Renal cortical epithelial cell (primary cell): ENCODE measurements at places on chromosomes 6 and 20.
A peak's percentile ranks its signal among the peaks of the same experiment; 100 is the strongest.

DNA sequence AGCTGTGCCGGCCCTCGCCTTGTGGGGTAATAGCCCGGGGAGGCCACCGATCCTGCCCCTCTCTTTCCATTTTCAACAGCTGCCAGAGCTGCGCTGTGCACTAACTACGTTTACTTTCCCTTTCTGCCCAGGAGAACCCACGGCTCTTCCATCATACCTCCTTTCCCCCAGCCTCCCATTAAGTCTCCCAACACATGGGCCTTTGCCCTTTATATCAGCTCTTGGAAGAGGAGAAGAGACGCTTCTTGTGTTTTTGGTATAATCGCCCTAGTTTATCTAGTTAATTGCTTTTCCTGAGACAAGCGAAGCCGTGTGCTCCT, 637 bp downstream of the UBR2 start:
- peak; percentile 28 for DNase-seq

- DNase-seq, result no peak
Observed at GRCh38 chr20:8124639-8125038, 7.4 kb upstream of the PLCB1 start.

GRCh38 chr20:63064310-63064709, 57.5 kb upstream of the BHLHE23 start:
- DNase-seq, result no peak

- no peak for DNase-seq
Observed at GRCh38 chr6:68279793-68280557, 355.1 kb upstream of the ADGRB3 start.

DNA sequence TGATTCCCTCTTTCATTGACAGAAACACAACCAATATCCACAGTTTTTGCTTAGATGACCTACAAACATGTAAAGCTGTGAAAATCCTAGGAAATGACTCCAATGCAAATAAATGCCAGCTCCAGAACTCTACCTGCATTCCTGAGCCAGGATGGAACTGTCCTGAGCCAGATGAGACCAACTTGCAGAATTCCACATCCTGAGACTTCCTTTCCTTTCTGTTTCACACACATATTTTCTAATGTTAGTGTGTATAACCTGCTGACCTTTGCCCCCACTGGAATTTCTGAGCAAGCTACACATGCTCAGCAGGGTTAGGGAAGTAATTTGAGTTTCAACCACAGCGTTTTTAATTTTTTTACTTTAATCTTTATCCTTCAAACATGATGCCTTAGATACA, 69.6 kb upstream of the ADGRF1 start:
- peak; percentile 92 for DNase-seq

DNA sequence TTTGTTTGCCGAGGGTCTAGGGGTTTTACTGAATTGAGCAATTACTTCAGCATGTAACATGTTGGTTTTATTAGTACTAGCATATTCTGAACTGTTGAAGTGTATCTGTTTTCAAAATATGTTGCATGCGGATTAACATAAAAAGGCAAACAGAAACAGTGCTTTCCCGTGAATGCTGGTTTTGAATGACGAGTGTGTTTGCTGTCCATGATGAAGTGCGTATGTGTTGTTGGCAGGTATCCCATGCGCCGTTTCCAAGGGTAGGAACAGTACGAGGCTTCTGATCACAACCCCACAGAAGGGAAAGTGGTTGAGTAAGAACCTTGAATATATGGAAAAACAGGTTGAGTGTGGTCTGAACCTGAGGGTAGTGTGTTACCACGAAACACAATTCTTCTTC, 232.9 kb downstream of the SAMD5 start:
- no peak for DNase-seq

DNA sequence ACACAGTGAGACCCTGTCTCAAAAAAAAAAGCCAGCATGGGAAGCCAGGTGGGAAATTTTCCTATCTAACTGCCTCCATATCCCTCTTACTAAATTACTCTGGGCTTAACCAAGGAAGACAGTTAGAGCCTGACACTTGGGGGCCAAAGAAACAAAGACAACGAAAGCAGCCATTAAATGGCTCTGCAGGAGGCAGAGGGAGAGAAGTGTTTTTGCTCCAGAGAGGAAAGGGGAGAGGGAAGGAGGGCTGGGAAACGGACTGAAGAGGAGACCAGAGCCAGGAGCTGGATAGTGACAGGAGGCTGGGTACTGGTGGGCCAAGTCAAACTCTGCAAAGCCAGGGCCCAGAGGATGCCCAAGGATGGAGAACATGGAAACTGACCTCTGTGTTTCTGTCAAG, 10.7 kb upstream of the TGIF2 start:
- no peak for DNase-seq
